ENCODE measurements at places on chromosomes 4 and X.
A peak's percentile ranks its signal among the peaks of the same experiment; 100 is the strongest.

DNA sequence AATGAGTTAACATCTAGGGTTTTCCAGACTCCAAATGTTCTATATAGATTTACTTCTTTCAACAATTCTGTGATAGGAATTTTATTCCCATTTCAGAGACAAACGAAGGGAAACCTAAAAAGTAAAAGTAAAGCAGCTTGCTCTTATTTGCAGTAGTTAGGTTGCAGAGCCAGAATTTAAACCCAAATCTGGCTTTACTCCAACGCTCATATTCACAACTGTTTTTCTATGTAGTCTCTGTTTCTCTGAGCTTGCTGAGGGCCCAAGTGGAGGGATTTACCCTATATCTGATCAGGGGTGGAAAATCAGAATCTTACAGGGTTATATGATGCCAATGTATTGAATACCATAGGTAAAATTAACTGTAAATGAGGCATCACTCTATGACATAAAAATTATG is 599.1 kb upstream of the GRIA3 start:
- DNase-seq = no peak

DNA sequence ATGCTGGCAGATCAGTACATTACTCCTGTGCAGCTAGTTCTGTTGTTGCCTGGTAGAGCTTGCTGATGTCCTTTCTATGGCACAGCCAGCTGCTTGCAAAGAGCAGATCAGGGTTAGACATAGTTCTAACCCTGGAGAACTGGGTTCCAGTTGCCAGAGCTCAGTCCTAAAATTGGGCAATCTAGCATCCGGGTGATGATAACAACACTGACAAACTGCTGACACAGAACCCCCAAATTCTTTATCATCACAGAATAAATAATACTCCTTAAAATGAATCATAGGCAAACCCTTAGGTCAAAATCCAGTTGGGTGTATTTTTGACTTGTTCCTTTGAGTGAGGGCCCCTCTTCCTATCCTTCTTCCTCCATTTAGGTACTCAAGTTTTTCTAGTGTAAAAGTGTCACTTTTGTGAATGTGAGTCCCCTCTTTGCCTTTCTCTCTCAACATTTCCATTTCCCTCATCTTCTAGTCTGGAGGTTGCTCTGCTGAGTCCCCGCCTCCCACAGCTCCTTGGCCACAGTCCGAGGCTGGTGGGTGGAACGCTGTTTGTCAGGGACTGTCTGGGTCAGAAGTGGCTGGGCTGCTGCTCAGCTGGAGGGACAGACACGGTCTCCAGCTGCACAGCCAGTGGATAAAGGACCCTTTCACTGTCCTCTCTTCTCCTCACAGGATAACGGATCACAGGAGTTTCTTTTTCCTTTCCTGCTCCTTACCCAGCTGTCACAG is 93.6 kb upstream of the RASGEF1B start:
- peak; percentile 19 for DNase-seq

DNA sequence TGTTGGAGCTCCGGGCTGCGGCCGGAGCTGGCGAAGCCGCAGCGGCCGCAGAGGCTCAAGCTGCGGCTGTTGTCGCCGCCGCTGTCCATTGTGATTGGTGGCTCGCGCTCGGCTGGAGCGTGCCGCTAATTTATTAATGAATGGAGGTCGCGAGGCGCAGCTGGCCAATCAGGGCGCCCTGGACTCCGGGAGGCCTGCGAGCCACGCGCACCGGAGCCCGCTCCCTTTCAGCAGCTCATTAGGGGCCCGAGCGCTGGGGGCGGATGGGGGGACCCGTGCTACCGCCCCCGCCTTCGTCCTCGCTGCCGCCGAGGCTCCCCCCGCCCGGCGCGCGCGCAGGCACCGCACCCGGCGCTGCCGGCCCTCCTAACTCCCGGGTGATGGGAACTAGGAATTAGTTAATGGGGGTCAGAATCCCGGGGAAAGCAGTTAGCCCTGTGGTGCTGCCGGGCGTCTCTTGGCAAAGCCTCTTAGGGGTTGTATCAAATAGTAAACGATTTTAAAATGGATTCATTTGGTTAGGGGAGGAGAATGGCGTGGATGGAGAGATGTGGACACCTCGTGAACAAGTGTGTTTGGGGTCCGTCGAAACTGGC is 589 bp upstream of the NEUROG2 start:
- DNase-seq = no peak

GRCh38 chrX:151771726-151772125 is 37.2 kb downstream of the CNGA2 start:
- no peak for DNase-seq

DNA sequence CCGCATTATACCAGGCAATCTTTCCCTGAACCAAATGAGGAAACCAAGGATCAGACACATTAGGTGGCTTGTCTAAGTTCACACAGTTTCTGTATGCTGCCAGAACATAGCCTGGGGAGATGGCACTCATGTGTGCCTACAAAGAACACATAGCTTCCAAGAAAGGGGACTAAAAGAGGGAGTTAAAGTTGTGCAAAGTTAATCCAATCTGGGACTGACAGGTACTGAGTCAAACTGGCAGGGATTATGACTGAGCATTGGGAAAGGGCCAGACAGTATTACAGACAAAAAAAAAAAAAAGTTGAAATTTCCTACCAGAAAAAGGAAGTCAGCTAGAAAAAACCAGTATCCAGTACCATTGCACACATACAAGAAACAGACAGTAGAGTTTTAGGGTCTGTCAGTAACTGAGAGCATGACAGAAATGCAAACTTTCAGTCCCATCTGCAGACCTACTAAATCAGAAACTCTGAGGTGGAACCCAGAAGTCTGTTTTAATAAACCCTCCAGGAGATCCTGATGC is 37.2 kb downstream of the ADAMTS3 start:
- DNase-seq = no peak
